ENCODE measurements at places on chromosomes 3 and 15. TPM values are rescaled to one million over a fixed set of nuclear protein-coding genes. Genes with fewer than 3 reads are reported as not detected.

DNA sequence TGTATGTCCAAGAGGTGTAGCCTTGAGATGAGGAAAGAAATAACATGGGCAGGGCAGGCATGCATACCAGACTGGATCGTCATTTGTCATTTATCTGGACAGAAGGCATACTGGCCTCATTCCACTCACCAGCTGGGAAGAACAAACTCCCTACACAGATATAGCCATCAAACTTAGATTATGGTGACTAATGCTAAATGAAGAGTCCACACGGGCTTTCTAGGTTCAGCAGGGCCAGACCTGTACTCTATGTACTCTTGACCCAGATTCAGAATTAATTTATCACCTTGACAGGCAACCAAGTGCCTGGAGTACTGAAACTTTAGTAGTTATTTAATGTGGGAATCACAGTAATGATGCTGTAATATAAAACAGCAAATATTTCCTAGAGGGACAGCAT, 164.3 kb upstream of the IL12A start:
- DNase-seq: no peak

DNA sequence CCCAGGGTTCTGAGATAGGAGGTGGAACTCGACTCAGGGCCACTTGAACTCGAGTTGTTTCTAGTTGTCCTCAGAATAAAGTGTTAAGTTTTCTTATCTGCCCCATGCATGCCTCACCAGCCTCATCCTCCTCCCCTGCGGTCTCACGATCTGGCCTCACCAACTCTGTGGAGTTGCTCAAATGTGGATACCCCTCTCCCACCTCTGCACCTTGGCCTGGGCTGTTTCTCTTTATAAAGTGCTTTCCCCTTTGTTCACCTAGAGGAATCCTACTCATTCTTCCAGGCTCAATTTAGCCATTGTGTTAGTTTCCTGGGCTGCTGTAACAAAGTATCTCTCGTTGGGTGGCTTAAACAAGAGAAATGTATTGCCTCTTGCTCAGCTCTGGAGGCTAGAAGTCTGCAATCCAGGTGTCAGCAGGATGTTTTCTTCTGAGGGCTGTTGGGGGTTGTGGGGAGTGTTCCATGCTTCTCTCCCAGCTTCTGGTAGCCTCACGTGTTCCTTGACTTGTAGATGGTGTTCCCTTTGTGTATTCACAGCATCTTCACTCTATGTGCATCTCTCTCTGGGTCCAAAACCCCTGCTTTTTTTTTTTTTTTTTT, 100.7 kb downstream of the MEX3B start:
- DNase-seq: no peak

DLL4 gene
- 0.26 TPM for total RNA-seq

GRCh38 chr3:132456571-132456970, 39.3 kb downstream of the DNAJC13 start:
- DNase-seq: no peak

DNA sequence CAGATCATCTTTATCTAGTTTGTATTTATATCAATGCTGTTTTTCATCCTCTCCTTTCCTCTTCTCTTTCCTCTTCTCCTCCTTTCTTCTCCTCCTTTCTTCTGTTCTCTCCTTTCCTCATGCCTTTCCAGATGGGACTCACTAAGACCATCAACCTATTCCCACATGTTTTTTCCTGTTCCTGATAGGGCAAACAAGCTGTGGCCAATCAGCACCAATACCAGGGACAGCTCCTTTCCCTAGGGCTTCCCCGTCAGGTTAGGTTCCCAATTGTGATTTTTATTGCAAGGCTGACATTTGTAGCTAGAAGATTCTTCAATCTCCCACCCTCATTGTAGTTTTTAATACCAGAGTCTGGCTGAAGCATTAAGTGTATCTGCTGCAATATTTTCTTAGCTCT, 76.3 kb upstream of the COL8A1 start:
- DNase-seq: peak; percentile 8

DNA sequence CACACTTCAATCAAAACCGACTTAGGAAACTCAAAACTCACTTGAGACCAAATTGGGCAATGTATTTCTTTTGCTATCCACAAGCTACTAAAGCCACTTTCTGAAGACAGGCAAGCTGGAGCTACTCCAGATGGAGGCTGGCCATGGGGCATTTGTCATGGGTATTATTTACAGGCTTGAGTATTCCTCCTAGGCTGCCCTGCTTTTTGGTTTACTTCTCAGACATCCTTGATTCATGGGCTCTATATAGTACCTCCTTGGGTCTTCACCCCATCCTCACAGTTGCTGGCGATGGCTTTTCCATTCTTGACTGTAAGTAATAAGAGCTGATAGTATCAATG, 18.6 kb upstream of the SYNM start:
- no peak for DNase-seq

DNA sequence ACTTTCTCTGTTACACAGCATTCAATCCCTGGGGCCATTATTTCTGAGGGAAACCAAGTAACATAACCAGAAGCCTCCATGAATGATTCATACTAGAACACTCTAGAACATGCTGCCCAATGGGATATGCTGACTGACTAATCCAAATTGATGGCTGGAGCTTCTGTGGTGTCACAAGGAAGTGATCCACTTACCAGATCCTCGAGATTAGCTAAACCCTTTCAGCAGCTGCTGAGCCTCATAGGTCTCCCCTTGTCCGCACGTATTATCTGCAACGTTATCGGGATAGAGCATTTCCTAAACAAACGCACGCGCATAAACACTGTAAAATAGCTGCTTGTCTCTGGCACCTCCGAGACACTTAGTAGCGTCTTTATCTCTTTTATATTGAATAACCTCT, 61.2 kb upstream of the PROK2 start:
- DNase-seq: no peak

PTH1R gene
- total RNA-seq: 35.2 TPM

UCN2 gene
- 0.15 TPM for total RNA-seq

DNA sequence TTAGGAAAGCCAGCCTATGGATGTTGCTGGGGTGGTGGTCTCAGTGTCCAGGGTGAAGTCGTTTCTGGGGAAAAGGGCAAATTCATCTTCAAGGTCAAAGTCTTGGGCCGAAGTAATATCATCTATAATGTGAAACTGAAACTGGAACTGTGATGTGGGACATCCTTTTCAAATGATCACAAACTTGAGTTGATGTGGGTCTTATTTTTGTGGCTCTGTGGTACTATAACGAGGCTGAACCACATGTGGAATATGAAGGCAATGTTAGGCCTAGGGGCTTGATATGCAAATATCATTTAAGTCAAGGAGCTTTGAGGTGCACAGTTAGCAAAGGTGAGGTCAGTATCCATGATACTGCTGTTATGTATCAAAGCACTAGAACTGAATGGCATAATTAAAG, 1.5 kb upstream of the CD200R1L start:
- DNase-seq: no peak

STX19 gene
- not detected for total RNA-seq

GRCh38 chr3:182028081-182028480, 316.4 kb downstream of the SOX2 start:
- no peak for DNase-seq

ITPKA gene
- 0.07 TPM for total RNA-seq

DNA sequence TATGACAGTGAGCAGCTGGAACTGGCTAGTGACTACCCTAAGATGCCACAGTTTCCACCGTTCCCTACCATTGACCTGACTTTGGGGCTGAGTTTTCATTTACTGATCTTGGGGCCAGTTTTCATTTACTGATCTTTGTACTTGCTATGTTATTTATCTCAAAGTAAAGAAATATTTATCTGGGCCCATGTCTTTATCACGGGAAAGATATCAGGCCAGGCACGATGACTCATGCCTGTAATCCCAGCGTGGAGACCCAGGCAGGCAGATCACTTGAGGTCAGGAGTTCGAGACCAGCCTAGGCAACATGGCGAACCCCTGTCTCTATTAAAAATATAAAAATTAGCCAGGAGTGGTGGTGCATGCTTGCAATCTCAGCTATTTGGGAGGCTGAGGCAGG, 83.5 kb downstream of the EOMES start:
- DNase-seq: no peak

- no peak for DNase-seq
Measured at GRCh38 chr3:179837374-179837773, 184.5 kb downstream of the USP13 start.

GRCh38 chr3:15553749-15554148, 32.2 kb upstream of the COLQ start:
- DNase-seq: no peak

GRCh38 chr15:64222573-64223366, 59.9 kb upstream of the PPIB start:
- no peak for DNase-seq

MNS1 gene
- 0.52 TPM for total RNA-seq

DNA sequence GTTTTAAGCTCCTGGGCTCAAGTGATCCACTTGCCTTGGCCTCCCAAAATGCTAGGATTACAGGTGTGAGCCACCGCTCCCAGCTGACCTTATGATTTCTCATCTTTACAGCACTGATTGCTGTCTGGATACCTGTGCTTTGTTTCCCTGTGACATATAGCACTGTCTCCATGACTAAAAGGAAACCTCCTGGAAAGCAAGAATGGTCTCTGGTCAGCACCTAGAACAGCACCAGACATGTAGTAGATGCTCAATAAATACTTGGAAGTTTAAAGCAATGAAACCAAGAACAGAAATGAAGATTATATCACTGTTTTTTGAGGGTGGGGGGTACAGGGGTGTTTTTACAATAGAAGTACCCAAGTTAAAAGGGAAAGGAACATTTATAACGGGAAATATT, 156.8 kb upstream of the ADAMTS9 start:
- DNase-seq: no peak

GRAMD2A gene
- 0.17 TPM for total RNA-seq

- DNase-seq: no peak
Measured at GRCh38 chr3:124697302-124697701, 33.0 kb upstream of the UMPS start.

ACTRT3 gene
- total RNA-seq: 3.2 TPM

HHLA2 gene
- total RNA-seq: not detected

GRCh38 chr3:66661628-66662027, 160.8 kb upstream of the LRIG1 start:
- DNase-seq: no peak

GRCh38 chr15:34795267-34796081, at the start of gene ACTC1:
ACTC1 (minus strand) TSS chr15:34795549; CDS start chr15:34794808, 741 bp downstream.
- peak; percentile 87 for DNase-seq

- no peak for DNase-seq
Measured at GRCh38 chr3:24548278-24548677, 53.6 kb upstream of the THRB start.

DNA sequence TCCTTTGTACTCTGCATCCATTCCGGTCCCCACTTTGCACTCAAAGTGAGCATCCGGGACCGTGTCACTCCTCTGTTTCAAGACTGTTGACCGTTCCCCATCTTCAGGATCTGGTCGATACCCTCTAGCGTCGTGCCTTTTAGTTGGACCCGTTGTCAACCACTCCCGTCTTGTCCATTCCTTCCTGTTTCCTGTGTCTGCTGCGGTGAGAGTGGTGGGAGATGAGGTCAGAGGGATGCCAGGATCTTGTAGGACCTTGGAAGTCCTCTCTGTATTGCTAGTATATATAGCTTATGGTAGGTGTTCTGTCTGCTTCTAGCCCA, 624 bp downstream of the BRK1 start:
- no peak for DNase-seq

PLCH1 gene
- total RNA-seq: 5.2 TPM

HTR3E gene
- total RNA-seq: not detected

CEMIP gene
- not detected for total RNA-seq

ARID3B gene
- total RNA-seq: 68.0 TPM

ZNF860 gene
- total RNA-seq: 1.5 TPM

DNA sequence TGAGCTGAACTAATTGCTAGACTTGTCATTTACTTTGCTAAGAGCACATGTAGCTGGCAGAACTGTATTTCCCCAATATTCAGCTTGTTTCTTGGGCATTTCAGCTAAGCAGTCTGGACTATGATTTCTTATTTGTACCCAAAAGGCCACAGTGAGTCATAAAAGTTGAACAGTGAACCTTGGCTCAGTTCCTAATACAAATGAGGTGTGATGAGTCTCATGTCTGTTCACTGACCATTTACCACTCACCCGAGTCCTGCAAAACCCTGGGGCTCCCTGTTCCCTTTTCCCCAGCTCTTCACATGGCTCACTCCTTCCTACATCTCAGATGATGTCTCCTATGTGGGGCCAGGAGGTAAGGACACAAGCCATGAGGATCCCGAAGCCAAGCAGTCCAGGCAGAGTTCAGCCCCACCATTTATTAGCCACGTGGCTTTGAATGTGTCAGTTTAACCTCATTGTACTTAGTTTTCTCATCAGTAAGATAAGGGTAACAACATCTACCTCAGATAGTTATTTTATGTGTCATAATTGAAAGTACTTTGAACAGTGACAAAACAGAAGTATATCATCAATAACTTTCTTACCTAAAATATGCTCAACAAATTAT, 239.3 kb downstream of the IL5RA start:
- no peak for DNase-seq

TNFAIP8L3 gene
- total RNA-seq: 0.28 TPM

TMF1 gene
- total RNA-seq: 15.3 TPM

- DNase-seq: no peak
Measured at GRCh38 chr3:45021524-45022297, 4.4 kb upstream of the CLEC3B start.

DNA sequence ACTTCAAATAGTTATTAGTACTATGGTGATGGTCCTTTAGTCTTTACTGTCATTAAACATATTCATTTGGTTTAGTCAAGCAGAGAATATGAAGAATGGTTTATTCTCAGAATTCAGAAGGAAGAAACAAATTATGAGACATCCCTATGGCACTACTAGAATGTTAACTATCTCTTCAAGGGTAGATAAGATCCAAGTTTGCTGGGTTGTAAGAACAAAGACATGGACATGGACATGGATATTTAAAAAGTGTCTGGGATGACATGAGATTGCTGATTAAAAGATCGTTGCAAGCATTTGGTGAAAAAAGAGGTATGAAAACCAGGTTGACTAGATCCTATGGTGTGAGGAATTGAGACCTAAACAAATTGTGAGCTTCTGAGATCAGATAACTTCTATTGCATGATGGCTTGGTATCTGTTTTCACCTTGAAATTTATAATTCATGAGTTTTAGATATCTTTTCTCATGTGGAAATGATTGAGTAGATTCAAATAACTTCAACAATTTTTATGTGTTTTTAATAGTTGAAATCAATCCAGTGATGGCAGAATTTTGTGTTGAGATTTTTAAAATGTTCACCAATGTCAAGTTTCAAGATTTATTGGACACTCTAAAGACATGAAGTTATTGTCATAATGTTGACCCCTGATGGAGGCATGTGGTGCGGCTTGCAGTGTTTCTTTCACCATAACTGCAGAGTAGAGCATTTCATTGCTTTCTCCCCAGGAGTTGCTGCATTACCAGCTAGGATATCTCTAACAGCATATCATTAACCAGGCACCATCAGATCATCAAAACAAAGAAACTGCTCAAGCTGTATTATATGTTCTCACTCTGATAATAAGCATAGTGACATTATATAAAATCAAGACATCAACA, 72.6 kb downstream of the NAALADL2 start:
- no peak for DNase-seq

DNA sequence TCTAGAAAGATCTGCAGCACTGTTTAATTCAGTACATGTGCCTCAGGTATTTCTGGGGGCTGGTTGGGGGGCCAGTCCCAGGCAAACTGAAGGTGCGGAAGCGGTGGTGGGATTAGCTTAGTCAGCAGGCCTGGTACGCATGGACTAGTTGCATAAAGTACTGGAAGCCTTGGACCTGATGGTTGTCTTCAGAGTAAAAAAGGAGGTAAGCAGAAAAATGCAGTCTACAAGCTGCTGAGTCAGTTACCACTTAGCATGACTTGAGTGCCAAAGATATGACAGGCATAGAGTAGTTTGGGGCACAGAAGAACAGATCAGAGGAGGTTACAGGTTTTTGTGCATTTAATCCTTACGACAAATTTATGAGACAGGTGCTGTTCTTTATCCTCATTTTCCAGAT, 19.9 kb upstream of the GOLGA8J start:
- DNase-seq: no peak

C3orf22 gene
- total RNA-seq: not detected

ACTC1 gene
- total RNA-seq: 2.0 TPM
